ENCODE measurements at places on chromosomes 3 and 15.

- DNase-seq = no peak
Measured at GRCh38 chr3:14663396-14664135, 11.4 kb upstream of the C3orf20 start.

GRCh38 chr15:66186049-66186825 is 67.3 kb downstream of the MEGF11 start:
- DNase-seq = no peak

DNA sequence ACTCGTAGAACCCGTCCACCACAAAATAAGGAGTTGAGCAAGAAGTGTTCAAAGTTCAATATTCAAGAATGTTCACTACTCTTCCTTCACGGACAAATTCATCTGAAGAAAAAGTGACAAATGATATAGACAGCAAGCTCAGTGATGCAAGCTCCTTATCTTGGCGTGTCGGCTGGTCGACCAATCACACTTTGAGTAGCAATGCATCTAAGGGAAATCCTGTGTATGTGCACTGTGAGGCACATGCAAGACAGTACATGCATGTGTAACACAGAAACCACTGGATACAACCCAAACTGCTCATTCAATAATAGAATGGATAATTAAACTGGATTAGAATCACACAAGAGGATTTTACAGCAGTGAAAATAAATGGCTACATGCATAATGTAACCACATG is 64.4 kb upstream of the CSPG5 start:
- DNase-seq = no peak

DNA sequence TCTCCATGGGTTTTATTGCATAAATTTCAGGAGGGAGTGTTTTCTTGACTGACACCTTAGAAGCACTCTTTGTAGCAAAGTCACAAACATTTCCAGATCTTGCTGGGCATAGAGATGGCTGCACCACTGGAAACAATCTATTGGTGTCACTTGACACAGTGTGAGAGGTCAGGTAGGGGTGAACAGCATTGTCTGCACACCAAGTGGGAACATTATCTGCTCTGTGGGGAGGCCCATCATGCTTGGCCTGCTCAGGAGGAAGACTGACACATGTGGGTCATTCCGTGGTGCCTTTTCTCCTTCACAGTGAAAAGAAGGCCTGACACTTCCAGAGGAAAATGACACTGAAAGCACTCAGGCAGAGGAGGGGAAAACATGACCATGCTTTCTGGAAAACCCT is 149.9 kb upstream of the GALNT15 start:
- DNase-seq = no peak

DNA sequence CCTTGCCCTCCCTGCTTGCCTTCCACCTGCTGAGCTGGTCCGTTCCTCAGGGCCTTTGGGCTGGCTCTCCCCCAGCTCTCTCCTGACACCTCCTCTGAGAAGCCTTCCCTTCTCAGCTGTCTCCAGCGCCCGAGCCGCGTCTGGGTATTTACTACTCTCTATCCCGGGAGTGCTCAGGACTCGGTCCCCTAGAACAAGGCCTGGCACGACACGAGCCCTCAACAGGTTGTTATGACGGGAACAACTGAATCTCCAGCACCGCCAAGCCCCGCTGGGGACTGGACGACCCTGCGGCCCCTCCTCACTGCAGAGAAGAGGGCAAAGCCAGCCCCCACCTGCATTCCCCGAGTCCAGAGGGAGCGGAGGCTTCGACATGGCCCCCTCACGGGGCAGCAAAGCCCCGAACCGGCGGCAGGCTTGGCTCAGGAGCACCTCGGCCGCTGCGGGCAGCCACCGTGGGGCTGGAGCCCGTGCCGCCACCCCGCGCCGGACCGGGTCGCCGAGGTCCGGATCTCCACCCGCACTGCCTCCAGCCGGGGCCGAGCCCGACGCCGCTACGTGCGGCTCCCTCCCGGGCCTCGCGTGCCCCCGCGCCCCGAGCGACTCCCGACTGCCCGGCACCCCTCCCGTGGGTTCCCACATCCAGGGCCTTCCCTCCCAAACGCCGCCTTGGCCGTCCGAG is 792 bp downstream of the TPRA1 start:
- no peak for DNase-seq

DNA sequence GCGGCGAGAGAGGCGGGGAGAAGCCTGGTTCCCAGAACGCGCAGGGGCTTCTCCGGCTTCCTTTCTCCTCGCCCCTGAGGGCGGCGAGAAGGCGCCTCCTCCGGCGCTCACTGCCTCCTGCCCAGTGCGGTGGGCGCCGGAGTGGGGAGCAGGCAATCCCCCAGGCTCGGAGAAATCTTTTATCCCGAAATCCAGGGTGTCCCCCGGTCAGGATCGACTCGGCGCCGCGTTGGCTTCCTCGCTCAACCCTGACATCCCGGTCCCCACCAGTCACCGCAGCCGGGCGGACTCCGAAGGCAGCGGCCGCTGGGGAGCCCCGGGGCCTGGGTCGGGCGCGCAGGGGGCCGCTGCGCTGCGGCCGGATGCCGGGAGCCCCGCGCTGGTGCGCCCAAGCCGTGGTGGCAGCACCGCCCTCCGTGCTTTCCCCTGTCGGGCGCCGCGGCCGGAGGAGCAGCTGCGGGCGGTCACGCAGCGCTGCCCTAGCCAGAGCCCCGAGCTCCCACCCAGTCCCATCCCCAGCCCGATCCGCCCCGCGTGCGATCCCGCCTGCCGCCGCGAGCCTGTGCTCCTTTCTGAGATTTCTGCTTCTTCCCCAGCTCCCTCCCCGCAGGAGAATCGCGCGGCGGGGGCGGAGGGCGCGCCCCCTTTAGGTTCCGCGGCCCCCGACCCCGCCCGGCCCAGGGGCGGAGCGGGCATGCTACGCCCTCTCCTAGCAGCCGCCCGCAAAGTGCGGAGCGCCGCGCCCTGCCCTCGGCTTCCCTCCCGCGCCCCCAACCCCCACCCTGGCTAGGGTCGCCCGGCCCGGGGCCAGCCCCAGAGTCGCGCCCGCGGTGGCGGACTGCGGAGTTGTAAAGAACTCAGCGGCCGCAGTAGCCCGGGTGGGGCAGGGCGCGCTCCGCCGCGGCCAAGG is 683 bp upstream of the CACNA2D3 start:
- DNase-seq = no peak

Measured in HL-60 (cell line).